ENCODE measurements at places on chromosomes 1 and 21.

DNA sequence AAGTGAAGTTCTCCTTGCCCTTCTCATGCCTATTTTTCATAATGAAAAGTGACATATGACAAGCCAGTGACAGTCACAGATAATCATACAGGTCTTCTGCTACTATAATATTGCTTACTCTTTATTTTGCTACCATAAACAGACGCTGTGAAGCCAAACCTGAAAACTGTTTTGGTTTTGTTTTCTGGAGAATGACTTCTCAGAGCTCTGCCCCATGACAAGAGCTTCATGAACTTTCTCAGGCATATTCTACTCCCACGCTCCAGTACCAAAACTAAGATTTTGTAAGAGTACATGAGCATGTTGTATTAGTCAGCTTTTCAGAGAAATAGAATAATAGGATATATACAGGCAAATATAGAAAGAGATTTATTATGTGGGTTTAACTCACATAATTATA, 64.3 kb upstream of the VTCN1 start:
- DNase-seq, result no peak

DNA sequence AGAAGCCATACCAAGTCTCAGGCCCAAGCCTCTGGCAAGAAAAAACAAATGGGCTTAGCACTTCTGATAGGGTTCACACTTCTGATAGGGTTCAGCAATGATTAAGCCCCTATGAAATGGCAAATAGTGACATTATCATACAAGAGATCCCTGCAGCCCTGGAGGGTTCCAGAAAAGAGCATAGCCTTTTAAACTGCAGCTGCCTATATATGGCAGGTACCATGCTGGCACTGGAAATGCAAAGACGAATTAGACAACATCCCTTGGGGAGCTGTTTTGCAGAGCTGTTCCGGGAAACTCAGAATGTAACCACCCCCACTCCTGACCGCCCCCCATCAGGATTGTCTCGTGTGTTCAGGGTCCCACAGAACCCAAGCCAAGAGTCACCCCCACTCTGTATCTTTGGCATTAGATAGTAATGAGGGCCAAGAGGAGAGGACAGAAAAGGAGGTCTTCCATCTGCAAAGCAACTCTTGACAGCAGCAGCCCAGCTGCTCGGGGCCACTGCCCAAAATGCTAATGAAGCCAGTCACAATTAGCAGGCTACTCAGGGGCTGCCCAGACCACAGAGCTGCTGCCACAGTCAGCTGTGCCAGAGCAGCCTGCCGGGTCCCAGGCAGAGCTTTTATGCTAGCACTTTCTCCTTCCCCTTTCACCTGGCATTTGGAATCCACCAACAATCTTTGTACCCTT, 50.9 kb downstream of the ITPKB start:
- DNase-seq, result no peak

DNA sequence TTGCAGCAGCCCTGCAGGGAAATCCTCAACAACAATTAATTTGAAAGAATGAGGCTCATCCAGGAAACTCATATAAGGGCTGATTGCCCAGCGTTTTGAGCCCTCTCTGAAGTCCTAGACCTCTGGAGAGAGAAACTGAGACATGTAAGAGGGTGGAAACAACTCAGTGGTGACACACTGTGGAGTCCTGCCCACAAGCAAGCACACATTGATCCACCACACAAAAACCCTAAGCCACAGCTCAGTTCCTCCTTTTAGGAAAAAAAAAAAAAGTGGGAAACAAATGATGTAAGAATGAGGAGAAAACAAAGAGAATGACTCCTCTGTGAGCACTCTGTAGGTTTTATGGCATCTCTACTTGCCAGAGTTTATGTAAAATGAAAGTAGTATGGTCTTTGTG, 22.9 kb upstream of the PLA2G5 start:
- no peak for DNase-seq

DNA sequence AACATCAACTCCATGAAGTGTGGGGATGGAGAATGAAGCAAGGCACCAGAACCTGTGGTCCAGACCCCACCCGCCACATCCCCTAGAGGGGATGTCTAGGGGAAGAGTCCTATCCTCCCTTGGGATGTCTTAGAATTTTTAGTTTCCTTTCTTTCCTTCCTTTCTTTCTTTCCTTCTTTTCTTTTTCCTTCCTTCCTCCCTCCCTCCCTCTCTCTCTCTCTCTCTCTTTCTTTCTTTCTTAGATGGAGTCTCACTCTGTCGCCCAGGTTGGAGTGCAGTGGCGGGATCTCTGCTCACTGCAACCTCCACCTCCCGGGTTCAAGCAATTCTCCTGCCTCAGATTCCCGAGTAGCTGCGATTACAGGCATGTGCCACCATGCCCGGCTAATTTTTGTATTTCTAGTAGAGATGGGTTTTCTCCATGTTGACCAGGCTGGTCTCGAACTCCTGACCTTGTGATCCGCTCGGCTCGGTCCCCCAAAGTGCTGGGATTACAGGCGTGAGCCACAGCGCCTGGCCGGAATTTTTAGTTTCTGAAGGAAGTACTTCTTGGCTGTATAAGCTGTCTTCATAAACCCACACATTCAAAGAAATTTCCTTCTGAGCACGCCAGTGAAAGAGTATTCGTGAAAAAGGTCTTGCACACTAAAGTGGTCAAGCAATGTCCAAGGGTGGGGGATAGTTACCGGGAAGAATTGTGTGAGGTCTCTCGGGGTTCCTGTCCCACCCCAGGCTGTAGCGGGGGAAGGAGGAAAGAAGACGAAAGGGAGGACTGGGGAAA, 20.8 kb upstream of the LEFTY2 start:
- DNase-seq, result no peak

- no peak for DNase-seq
Measured at GRCh38 chr1:77139389-77139788, 79.8 kb downstream of the PIGK start.

- no peak for DNase-seq
Measured at GRCh38 chr1:160108888-160109662, 6.5 kb upstream of the ATP1A2 start.

- no peak for DNase-seq
Measured at GRCh38 chr1:189141056-189141455, 1336.6 kb downstream of the BRINP3 start.

- DNase-seq, result no peak
Measured at GRCh38 chr1:55446351-55446750, 231.2 kb upstream of the USP24 start.

DNA sequence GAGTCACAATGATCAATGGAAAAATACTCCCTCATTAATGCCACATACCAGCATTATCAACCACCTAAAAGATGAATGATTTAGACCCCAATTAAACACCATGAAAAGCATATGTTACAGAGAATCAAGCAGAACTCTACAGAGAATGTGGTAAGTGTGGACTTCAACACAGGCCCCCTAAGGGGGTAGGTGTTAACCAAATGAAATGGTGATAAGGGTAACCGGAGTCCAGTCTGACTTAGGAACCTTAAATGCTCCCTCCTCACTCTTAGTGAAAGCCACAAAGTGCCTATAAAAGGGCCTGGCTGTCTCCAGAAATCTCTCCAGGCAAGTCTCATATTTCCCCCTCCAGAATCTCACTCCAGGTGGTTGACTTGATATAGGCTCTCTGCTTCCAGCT, 149.2 kb upstream of the FOXD3 start:
- DNase-seq, result no peak

GRCh38 chr1:154998201-154998780, 4.3 kb upstream of the ZBTB7B start:
- DNase-seq, result no peak

GRCh38 chr21:42405064-42406013, 1.6 kb downstream of the UBASH3A start:
- no peak for DNase-seq

DNA sequence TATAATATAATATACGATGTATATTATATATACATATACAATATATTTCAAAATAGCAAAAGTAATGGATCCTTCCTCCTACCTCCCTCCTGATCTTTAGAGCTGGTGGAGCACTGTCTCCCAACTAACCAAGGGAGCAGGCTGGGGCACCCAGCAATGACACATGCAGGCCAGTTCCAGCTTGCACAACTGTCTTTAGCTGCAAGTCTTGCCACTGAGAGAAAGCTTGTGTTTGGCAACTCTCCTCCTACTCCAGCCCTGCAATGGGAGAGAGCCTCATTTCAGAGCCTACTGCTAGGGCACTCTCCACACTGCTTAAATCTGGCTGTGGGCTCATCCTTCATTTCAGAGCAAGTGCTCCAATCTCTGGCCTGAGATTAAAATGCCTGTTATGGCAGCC, 469.8 kb upstream of the OLFM3 start:
- DNase-seq, result no peak

DNA sequence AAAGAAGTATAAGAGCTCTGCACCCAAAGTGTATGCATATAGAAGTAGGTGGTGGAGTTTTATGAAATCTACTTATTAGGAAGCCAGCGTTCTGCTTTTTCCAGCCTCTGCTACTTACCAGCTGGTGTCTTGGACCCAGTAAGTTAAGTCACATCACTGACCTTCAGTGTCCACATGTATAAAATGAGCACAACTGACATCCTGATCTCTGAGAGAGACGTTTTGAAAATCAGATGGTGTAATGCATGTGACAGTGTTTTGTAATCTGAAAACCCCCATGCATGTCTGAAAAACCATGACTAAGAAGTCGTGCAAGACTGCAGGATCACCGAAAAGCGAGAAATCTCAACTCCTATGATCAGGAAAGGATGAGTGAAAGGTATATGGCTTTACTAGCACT, 2.0 kb downstream of the CR1 start:
- no peak for DNase-seq

- DNase-seq, result no peak
Measured at GRCh38 chr1:162019006-162019405, 4.7 kb downstream of the OLFML2B start.

DNA sequence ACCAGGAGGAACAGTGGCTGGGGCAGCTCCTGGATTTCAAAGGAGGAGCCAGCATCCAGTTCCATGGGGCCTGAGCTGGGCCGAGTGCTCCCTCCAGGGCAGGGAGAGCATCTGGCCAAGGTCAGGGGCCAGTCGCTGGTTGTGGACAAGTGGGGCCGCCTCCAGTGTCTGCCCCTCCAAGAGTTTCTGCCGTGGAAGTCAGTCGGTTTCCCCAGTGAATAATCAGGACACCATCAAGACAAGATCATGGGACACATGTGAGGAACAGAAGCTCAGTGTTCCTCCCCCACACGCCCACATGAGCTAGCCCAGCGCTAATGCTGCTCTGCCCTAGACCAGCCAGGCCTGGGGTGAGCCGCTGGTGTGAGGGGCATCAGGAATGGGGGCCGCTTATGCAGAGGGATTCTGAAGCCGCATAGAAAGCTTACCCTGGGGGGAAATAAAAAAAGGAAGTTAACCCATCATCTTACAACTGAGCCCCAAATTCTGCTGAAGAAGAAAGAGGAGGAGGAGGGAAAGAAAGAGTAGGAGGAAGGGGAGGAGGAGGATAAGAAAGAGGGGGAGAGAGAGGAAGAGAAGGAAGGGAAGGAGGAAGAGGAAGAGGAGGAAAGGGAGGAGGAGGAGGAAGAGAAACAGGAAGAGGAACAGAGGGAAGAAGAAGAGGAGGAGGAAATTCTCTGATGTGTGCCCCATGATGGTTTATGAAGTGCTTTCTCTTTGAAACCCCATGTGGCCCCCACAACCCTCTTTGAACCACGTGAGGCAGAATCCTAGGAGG, 198.4 kb downstream of the MATN1 start:
- DNase-seq, result no peak

GRCh38 chr1:102045752-102046151, 49.0 kb upstream of the OLFM3 start:
- no peak for DNase-seq

DNA sequence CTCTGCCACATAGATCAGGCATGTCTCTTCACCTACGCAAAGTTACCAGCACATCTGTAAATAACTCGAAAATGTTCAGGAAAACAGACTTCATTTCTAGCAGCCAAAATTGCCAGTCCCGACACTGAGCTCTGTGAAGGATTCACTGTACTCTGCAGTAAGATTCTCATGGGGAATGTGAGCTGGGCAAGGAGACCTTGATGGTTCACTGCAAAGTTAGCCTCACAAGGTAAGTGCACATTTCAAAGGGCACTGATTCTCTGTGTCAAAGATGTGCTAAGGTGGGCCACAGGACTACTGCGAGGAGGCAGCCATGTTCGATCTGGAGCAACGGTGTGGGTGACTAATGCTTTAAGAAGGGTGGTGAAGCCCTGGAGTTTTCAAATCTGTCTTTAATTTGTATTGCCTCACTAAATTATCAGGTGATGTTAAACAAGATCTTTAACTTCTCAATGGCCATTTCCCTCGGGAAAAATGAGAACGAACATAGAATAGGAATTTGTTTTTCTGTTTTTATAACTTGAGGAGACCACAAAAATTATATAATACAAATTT, 25.2 kb downstream of the STPG1 start:
- DNase-seq, result no peak

- DNase-seq, result no peak
Measured at GRCh38 chr1:226568975-226569741, 20.6 kb downstream of the STUM start.

DNA sequence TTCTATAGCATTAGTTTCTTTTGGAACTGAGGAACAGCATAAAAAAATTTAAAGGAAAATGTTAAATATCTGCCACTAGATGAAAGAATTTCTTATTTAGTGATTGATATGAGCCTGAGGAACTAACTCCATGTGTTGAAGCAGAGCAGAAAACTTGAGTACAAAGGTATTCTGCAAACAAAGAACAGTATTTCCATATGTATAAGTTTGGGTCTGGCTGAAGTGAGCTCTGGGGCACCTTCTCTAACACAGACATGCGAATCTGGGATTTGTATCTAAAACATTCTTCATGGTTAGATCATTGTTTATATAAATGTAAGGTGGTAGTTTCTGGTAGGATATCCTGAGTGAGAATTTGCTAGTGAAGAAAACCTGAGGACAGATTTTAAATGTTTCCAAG, 123.2 kb downstream of the TYW3 start:
- no peak for DNase-seq

- DNase-seq, result no peak
Measured at GRCh38 chr1:20216574-20216973, 30.3 kb upstream of the PLA2G2C start.

GRCh38 chr1:211625040-211625439, 46.1 kb upstream of the SLC30A1 start:
- DNase-seq, result no peak

- DNase-seq, result no peak
Measured at GRCh38 chr1:11787804-11788436, 17.8 kb downstream of the MTHFR start.

DNA sequence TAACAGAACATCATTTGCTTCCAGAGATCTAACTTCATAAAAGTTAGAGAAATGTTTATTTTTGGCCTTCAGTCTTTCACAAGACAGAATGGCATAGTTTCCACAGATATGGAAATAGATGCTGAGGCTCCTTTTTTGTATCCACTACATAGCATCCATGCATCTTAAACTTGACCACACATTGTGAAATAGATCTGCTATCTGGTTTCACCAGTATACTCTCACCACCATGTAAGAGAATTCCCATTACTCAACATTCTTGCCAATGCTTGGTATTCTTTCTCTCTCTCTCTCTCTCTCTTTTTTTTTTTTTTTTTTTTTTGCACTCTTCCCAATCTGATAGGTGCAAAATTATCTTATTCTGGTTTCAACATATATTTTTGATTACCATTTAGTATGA, 52.1 kb upstream of the PRMT6 start:
- DNase-seq, result no peak

- DNase-seq, result no peak
Measured at GRCh38 chr1:45635211-45635610, 11.4 kb upstream of the CCDC17 start.

GRCh38 chr1:54337928-54338327, 68.3 kb downstream of the SSBP3 start:
- DNase-seq, result no peak

Measured in stimulated activated CD4-positive, alpha-beta T cell treated with anti-CD3 and anti-CD28 coated beads, Interleukin-1b, Interleukin-23, amount 100 ng/mL, for 24 hours (primary cell).